ENCODE measurements at places on chromosomes 5 and 9.

- DNase-seq: no peak
Observed at GRCh38 chr5:146732962-146733361, 145.6 kb downstream of the PPP2R2B start.

GRCh38 chr5:32406650-32407049, 37.9 kb downstream of the ZFR start:
- no peak for DNase-seq

GRCh38 chr9:121368138-121368522, 1.9 kb downstream of the STOM start:
- DNase-seq: no peak

DNA sequence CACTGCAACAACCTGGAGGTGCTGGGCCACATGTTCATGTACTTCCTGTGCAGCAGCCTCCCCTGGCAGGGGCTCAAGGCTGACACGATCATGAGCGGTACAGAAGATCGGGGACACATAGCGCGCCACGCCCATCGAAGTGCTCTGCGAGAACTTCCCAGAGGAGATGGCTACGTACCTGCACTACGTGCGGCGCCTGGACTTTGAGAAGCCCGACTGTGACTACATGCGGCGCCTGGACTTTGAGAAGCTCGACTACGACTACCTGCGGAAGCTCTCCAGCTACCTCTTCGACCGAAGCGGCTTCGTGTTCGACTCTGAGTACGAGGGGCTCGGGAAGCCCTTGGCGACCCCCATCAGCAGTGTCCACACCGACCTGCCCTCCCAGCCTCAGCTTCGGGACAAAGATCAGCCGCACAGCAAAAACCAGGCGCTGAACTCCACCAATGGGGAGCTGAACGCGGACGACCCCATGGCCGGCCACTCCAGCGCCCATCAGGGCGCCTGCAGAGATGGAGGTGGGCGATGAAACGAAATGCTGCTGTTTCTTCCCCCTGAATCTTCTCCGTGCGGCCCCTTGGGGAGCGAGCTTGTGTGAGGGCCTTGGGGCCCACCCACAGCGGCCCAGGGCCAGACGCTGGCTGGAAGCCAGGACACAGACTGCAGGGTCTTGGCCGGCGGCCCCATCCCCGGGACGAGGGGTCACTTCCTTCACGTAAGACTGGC, 56.5 kb downstream of the JAK2 start:
- no peak for DNase-seq

DNA sequence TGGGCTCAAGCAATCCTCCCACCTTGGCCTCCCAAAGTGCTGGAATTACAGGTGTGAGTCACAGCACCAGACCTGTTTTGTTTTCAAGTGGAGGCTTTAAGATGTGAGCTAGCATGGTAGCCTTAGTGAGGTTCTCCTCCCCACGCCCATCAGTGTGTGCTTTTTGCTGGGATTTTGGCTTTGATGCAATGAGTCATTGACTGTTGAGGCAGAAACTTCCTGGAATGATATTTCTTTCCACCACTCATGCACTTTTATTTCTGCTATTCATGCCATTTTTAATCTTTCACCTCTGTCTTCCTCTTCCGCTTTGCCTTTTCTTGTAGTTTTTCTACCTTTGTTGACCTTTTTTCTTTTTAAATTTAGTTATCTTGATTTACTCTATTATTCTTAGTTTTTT, 4.2 kb upstream of the NFIL3 start:
- no peak for DNase-seq

DNA sequence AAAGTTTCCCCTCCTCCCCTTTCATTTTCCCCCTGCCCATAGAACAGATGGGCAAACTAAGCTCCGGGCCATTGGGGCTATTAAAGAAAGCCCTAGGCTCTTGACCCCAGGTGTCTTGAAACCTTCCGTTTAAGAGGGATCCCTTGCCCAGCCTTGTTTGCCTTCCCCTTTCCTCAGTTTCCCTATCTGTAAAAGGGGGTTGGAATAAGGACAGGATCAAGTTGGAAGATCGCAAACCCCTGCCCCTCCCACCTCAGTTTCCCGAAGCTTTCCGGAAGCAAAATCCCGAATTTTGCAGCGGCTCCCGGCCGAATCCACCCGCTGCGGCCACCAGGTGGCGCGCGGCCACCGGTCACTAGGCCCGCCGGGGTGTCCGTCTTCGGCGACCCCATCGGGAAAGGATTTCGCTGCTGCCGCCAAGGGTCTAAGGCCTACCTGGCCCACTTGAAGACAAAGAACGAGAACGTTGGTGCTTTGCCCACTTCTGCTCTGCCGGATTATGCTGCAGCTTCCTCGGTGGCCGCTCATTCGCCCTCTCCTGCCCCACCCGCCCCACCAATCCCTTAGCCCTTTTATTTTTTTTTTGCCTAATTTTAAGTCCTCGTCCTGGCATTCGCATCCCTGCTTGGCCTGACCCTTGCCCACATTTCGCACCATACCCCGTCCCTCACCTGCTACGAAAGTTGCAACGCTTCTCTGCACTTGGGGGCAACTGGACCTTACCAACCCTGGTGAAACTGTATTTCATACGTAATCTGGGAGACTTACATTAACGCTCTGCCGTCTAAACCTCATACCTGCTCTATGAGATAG, 962 bp upstream of the NR6A1 start:
- no peak for DNase-seq

- DNase-seq: no peak
Observed at GRCh38 chr5:9519537-9519936, 26.3 kb downstream of the SEMA5A start.

DNA sequence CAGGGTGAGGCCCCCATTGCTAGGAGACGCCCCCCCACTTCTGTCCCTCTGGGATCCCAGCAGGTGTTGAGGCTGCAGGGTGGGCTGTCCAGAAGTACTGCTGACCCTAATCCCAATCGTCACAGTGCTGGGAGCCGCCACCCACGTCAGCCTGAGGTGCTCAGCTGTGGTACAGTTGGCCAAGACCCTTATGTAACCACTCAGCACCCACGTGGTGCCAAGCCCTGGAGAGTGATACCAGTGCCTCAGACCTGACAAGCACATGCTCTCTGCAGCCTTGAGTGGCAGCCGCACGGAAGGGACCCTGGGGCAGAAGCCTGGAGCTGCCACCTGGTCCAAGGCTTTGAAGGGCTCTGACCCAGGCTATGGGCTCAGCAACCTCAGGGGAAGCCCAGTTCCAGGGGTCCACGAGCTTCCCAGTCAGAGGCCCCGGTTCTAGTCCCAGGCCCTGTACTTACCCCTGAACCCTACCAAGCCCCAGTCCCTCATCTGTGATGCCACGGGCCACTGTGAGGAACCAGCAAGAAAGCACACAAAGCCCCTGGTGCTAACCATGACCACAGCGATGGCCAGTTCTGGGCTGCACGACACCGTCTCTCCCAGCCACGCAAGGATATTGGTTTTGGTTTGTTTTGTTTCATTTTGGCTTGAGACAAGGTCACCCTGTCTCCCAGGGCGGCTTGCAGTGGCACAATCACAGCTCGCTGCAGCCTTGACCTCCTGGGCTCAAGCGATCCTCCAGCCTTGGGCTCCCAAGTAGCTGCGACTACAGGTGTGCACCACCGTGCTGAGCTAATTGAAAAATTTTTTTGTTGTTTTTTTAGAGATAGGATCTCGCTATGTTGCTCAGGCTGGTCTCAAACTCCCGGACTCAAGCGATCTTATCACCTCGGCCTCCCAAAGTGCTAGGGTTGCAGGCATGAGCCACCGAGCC, 50.7 kb downstream of the DBH start:
- DNase-seq: no peak

DNA sequence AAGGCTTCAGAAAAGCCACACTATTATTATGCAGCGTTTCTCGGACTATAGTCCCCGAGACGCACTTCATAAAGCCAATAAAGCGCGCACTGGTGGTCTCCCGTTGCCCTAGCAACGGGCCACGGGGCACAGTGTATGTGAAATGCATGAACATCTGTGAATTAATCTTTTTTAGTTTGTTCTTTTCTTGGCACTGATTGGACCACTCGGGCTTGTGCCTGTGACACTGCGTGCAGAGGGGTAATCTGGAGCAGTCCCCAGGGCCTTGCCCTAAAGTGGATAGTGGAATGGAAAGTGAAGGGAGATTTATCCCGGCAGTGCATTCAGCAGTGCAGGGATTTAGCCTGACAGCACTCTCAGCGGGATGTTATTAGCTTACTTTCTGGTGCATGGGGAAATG, 92.1 kb downstream of the TLE4 start:
- no peak for DNase-seq

DNA sequence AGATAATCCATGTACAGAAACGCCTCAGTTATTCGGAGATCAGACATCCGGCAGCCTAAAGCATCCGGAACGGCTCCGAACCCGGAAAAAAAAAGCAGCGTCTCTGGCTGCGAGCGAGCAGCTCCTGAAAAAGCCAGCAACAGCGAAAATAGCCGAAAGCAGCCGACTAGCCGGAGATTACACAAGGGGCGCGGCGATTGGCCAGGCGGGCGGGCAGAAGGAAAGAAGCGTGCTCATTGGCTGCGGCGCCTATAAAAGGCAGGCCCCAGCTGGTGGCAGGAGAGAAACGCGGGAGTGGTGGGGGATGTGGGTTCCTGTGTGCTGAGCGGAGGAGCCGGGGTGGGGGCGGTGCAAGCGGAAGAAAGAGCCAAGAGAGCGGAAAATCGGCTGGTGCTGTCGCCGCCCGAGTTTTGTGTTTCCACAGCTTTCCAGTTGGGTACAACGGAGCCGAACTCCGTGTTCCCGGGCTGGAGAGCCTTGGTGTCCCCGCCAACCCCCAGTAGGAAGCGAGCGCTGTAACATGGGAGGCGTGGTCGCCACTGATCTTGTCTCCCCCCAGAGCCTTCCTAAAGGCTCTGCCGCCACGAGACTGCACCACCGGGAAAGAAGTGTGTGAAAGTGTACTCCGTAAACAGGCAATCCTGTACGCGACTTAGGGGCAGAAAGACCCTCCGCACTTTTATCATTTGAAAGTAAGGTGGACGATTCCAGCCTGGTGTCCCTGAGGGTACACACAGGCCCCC, at the start of gene ARL15:
TSS of gene ARL15 (minus strand) at position 141 of the 743 bp plus-strand sequence.
- peak; percentile 95 for DNase-seq

- no peak for DNase-seq
Observed at GRCh38 chr9:18542837-18543405, 69.0 kb downstream of the ADAMTSL1 start.

DNA sequence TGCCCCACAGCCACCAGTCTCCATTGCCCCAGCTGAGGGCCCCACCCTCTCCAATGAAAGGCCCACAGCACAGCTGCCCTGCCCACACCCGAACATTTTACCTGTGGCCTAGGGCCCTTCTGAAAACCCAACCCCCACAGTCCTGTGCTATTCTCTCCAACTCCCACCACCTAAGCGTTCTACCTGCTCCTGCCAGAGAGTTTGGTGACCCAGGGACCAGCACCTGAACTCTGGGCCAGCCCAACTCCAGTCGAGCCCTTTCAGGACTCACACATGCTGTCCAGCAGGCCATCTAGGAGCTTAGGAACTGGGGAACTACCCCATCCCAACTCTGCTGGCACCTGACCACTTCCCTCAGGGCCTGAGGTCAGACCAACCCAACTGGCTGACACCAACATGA, 562.3 kb downstream of the DNAH5 start:
- DNase-seq: no peak

DNA sequence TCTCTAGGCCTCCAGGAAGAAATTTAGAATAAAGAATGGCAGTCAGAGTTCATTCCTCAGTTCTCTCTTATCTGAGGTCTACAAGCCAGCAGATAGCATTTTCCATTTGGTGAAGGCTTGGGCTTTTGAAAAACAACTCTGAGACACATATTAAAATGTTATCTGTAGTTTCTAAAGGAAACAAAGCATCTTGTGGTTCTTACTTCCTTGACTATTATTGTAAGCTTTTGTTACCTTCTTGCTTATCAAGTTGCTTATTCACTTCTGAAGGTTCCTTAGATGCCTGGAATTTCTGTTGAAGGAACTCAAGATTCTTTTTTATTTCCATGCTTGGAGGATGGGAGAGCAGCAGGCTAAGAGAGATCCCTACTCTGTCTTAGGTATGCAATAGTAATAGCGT, 79.2 kb upstream of the MRPS30 start:
- no peak for DNase-seq

All from stimulated activated CD8-positive, alpha-beta memory T cell treated with anti-CD3 and anti-CD28 coated beads, Interleukin-7, amount 100 ng/mL, for 1 hour (primary cell).